Psoas muscle (tissue), 8 donors: ENCODE measurements at places on chromosomes 7 and 10.
A peak's percentile ranks its signal among the peaks of the same experiment; 100 is the strongest.

- no peak overlapping the region for H3K4me3 ChIP-seq
- peaks cover 5% of the 10 kb centered on the region for H3K4me1 ChIP-seq
- no peak overlapping the region for H3K27ac ChIP-seq
- H3K27me3 ChIP-seq = no peaks in the 10 kb centered on the region
- H3K36me3 ChIP-seq = no peaks in the 10 kb centered on the region
These were observed 12.9 kb downstream of the NPFFR1 start for GRCh38 chr10:70270952-70271351.

DNA sequence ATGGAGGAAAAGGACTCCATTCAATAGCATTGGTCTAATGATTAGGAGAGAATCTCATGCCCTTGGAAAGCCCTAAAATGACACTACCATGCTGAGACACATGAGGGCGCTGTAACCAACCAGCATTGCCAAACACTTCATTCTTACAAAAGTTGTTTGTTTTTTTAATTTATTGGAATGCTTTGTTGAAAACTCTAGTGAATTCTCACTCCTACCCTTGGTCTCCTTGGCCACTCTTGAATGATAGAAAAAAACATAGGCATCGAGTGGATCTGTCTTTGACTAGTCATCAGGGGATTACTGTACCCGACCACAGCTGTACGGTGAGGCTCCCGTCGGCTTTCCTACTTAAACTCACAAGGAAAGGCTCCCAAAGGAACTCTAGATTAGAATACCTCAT is 29.3 kb upstream of the ADD3 start:
- H3K27me3 ChIP-seq = no peaks in the 10 kb centered on the region
- no peak overlapping the region for H3K27ac ChIP-seq
- no peaks in the 10 kb centered on the region for H3K36me3 ChIP-seq
- peak; percentile 34 for DNase-seq
- H3K4me1 ChIP-seq = no peaks in the 10 kb centered on the region

GRCh38 chr10:62655337-62655994 is 149.1 kb upstream of the ADO start:
- no peaks in the 10 kb centered on the region for H3K27me3 ChIP-seq
- H3K27ac ChIP-seq = no peak overlapping the region
- DNase-seq = no peak
- H3K4me1 ChIP-seq = no peaks in the 10 kb centered on the region

GRCh38 chr7:80807166-80807900 is 111.5 kb downstream of the SEMA3C start:
- H3K36me3 ChIP-seq = no peaks in the 10 kb centered on the region
- H3K4me1 ChIP-seq = peaks cover 11% of the 10 kb centered on the region
- no peak for DNase-seq
- H3K27ac ChIP-seq = no peak overlapping the region

DNA sequence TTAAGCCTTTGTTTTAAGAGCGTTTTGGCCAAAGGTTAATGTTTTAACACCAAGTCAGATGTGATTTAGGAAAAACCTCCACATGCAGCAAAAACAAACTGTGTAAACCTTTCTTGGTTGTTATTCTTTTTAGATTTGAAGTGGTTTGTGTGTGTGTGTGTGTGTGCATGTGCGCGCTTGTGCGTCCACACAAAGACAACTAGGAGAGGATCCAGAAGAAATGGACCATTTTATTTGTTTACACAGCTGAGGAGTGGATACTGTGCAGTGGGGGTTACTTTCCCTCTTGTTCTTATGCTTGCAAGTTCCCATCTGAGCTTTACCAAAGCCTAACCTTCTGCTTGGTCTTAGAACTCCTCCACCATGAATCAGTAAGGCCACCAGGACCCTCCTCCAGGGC is 20.0 kb downstream of the TCF7L2 start:
- H3K4me3 ChIP-seq = no peak overlapping the region
- peaks cover 19% of the 10 kb centered on the region for H3K4me1 ChIP-seq
- peaks cover 6% of the 10 kb centered on the region for H3K36me3 ChIP-seq

DNA sequence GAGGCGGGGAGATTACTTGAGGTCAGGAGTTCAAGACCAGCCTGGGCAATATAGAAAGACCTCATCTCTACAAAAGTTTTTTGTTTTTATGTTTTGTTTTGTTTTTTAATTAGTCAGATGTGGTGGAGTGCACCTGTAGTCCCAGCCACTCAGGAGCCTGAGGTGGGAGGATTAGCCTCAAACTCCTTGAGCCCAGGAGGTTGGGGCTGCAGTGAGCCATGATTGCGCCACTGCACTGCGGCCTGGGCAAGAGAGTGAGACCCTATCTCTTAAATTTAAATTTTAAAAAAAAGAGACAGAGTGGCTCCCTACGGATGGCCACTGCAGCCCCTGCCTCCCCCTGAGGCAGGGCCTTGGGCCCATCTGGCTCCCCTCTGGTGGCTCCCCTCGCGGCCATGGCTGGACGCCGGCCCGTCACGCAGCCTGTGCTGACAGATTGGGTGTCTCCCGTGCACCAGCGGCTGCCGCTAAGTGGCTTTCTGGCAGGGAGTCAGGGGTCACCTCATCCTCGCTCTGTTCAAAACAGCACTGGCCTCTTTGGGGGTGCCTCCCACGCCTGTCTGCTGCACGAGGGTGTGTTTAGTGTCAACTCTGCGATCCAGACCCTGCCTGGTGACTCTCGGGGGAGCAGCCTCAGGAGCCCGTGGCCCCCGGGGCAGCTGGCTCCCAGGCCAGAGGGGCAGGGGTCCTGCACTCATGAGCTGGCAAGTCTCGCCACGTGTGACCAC is 44.4 kb upstream of the ELN start:
- H3K36me3 ChIP-seq = no peaks in the 10 kb centered on the region
- no peak overlapping the region for H3K27ac ChIP-seq
- DNase-seq = peak; percentile 46
- no peak overlapping the region for H3K4me3 ChIP-seq
- peaks cover 4% of the 10 kb centered on the region for H3K4me1 ChIP-seq

GRCh38 chr7:156827587-156828203 is 65.3 kb downstream of the LMBR1 start:
- no peak overlapping the region for H3K4me3 ChIP-seq
- H3K27me3 ChIP-seq = no peaks in the 10 kb centered on the region
- H3K36me3 ChIP-seq = no peaks in the 10 kb centered on the region
- no peaks in the 10 kb centered on the region for H3K4me1 ChIP-seq
- no peak for DNase-seq

DNA sequence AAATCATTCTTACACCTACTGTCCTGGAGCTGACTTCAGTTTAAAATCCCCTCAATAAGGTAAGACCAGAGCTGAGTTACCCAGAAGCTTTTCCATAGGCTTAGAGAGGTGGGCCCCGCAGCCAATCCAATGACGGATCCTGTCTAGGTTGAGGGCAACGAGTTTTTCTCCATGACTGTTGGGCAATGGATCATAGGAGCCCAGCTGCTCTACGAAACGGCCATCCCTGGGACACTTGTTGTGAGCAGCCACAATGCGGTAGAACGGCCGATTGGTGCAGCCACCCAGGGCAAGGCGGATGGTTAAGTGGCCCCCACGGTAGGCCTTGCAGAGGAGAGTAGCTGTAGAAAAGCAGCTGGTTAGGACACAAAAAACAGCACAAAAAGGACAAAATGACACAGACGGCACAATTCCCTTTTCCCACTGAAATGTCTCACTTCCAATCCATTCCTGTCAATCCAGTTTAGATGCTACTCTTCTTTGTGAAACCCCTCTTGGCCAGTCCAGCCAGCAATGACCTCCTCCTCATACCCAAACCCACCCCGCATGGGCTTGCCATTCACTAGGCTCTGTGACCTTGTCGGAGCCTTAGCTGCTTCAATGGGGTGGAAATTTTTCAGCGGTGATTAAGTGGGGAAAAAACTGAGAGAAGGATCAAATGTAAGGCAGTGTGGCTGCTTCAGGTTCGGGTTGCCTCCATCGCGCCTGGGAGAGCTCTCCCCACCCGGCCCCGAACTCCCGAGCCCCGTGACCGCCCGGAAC is 580 bp downstream of the MRPS16 start:
- peaks cover 28% of the 10 kb centered on the region for H3K36me3 ChIP-seq
- peak overlapping the region; percentile 79 for H3K4me3 ChIP-seq
- H3K4me1 ChIP-seq = peaks cover 35% of the 10 kb centered on the region
- H3K27ac ChIP-seq = peak overlapping the region; percentile 95

GRCh38 chr7:33278095-33278494 is 148.7 kb downstream of the BBS9 start:
- no peak for DNase-seq
- no peak overlapping the region for H3K27ac ChIP-seq

DNA sequence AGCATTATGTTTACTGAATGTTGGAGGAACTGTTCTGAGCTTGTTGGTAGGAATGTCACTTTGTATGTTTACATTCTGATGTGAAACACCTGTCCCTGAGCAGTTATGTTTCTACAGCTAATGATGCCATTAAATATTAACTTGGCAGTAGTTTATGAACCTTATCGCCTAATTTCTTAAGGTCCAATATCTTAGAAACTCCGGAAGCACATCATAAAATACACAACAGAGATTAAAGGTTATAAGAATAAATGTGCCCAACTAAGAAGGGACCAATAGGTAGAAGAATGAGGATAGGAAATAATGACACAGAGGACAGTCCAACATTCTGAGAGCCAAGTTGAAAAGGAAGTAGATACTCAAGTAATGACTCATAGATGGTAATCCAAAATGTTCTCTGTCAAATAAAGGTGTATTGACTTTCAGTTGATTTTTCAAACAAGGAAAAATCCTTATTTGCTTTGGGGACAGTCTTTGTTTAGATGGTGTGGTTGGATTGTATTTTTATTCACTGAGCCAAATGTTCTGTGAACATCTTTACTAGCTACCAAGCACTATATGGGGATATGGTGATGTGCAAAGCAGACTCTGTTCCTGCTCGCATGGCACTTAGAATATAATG is 31.9 kb downstream of the LCOR start:
- H3K36me3 ChIP-seq = no peaks in the 10 kb centered on the region
- peaks cover 36% of the 10 kb centered on the region for H3K4me1 ChIP-seq
- no peaks in the 10 kb centered on the region for H3K27me3 ChIP-seq

- no peak overlapping the region for H3K4me3 ChIP-seq
- no peak overlapping the region for H3K27ac ChIP-seq
- no peaks in the 10 kb centered on the region for H3K4me1 ChIP-seq
- H3K36me3 ChIP-seq = no peaks in the 10 kb centered on the region
- no peak for DNase-seq
These were observed 280.8 kb downstream of the DPP6 start for GRCh38 chr7:154332811-154333580.

GRCh38 chr10:96496281-96496925 is 17.3 kb downstream of the TLL2 start:
- H3K27me3 ChIP-seq = no peaks in the 10 kb centered on the region
- H3K27ac ChIP-seq = no peak overlapping the region
- no peak for DNase-seq

DNA sequence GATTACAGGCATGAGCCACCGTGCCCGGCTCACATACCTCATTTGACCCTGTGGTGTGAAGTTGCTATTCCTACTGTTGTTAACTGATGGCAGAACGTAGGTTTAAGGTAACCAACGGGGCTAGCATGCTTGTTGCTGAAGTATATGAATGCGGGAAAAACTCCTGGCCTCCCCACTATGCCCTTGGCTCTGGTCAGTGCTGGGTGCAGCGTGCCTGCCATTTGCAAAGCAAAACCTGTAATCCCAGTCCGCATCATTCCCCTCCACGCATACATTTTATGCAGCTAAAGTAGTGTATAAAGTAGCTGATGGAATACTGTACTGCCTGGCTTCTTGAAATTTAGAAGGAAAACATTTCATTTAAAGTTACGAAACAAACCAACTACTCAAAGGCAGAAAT is 273.3 kb downstream of the SDK1 start:
- H3K27ac ChIP-seq = no peak overlapping the region
- no peak overlapping the region for H3K4me3 ChIP-seq
- H3K4me1 ChIP-seq = no peaks in the 10 kb centered on the region
- H3K36me3 ChIP-seq = no peaks in the 10 kb centered on the region
- no peak for DNase-seq

DNA sequence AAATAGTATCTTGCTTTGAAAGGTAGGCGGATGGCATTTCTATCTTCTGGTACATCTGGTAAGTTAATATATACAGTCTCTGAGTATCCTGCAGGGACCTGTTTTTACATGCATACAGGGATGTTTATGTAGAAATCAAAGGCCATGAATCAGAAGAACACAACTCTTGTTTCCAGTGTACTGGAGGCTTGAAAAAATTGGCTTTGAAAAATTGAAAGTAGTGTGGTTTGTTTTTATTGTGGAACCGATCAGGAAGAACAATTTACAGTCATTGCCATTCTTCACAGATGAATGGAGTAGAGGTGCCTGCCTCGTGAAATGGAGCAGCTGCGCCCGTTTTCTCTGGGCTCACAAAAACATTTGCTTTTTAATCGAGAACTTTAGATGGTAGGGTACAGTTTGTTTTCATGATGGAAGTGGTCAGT is 54.0 kb upstream of the RPA3 start:
- no peak for DNase-seq
- H3K36me3 ChIP-seq = no peaks in the 10 kb centered on the region
- H3K27me3 ChIP-seq = no peaks in the 10 kb centered on the region
- H3K4me1 ChIP-seq = no peaks in the 10 kb centered on the region
- H3K4me3 ChIP-seq = no peak overlapping the region

DNA sequence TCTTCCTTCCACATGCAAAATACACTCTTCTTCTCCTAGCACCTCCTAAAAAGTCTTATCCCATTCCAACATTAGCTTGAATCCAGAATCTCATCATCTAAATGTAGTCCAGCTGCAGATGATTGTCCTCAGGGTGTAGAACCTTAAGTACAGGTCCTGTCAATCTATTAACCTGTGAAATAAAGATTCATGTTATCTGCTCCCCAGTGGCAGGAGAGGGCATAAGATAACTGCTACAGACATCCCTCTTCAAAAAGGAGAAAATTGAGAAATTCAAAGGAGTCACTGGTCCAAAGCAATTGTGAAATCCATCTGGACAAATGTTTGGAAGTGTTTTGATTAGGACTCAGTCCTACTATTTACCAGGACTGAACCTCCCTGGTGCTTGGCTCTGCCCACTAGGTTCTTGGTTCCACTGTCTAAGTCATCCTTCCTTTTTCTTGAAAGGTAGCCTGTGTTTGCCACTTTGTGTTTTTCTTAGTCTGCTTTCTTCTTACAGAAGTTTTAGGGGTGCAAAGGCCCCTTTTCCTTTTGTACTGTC is 96.2 kb downstream of the ADD3 start:
- H3K4me1 ChIP-seq = no peaks in the 10 kb centered on the region
- no peak for DNase-seq
- H3K4me3 ChIP-seq = no peak overlapping the region
- H3K27me3 ChIP-seq = no peaks in the 10 kb centered on the region

DNA sequence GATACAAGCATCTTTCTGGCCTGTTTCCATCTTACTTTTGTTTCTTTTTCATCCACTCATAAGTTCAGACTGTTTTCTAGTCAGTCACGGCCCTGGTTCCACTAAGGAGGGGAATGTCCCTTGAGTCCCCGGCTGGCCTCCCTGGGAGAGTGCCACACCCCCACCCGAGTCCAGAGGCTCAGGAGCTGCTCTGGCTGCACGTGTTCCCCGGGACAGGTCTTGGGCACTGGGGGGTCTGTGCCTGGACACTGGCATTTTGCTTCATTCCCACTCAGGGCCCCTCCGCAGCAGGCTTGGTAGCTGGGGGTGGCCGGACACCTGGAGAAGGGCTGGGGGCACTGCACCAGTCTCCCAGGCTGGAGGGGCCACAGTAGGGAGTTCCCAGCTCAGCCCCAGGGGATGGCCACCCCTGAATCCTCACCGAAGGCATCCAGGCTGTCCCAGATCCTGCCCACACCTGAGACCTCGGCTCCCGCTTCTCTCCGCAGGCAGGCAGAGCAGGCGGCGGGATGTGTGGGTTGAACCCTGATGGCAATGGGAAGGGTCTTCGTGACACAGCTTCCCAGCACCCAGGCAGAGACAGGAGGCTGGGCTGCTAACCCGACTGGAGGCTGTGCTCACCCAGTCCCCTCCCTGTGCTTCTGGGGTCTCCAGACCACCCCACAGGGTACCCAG is 92.3 kb downstream of the BMS1 start:
- H3K36me3 ChIP-seq = no peaks in the 10 kb centered on the region
- no peak overlapping the region for H3K4me3 ChIP-seq
